T-helper 1 cell (primary cell): ENCODE measurements at places on chromosomes 1 and 21.

GRCh38 chr1:70674941-70675685 lies 264.0 kb downstream of the CTH start:
- DNase-seq: no peak

DNA sequence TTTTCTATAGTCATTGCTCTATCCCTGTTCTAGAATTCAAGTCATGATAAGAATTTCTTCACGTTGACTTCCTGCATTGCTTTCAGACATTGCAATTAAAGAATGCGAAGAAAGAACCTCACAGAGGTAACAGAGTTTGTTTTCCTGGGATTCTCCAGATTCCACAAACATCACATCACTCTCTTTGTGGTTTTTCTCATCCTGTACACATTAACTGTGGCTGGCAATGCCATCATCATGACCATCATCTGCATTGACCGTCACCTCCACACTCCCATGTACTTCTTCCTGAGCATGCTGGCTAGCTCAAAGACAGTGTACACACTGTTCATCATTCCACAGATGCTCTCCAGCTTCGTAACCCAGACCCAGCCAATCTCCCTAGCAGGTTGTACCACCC lies 10.6 kb downstream of the APCS start:
- DNase-seq: no peak

GRCh38 chr1:205921570-205921909 lies 21.7 kb downstream of the SLC26A9 start:
- no peak for DNase-seq

DNA sequence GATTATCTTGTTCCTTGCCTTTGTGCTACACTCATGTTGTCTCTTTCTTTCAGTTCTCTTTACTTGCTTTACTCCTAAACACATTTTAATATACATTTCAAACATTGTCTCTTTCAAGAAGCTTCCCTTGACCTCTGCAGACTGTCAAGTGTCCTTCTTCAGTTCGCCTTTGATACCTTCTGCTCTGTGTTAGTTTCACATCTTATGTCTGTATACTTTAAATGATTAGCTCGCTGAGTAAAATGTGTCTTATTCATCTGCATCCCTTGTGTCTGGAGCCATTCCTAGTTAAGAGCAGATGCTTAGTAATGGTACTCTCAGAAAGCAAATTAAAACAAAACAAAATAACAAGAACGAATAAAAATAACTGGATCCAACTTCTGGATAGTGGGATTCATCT lies 303.3 kb downstream of the S1PR1 start:
- DNase-seq: no peak

- no peak for DNase-seq
Observed at GRCh38 chr1:222557148-222557547, 9.2 kb upstream of the HHIPL2 start.

DNA sequence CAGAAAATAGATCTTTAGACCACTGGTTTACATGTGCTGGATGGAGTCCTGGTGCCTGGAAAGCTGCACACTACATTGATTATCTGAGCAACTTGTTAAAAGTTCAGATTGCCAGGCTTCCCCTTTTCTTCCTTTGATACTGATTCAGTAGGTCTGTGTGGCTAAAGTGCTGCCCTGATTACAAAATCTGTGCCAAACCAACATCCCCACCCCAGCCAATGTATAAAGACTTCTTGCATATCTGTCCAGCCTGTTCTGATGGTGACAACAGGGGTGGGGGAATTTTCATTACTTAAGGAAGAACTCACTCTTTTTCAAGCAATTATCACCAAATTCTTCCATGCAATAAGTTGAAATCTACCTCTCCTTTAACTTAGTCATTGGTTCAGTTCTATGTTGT lies 135.5 kb downstream of the TNFSF18 start:
- DNase-seq: no peak

DNA sequence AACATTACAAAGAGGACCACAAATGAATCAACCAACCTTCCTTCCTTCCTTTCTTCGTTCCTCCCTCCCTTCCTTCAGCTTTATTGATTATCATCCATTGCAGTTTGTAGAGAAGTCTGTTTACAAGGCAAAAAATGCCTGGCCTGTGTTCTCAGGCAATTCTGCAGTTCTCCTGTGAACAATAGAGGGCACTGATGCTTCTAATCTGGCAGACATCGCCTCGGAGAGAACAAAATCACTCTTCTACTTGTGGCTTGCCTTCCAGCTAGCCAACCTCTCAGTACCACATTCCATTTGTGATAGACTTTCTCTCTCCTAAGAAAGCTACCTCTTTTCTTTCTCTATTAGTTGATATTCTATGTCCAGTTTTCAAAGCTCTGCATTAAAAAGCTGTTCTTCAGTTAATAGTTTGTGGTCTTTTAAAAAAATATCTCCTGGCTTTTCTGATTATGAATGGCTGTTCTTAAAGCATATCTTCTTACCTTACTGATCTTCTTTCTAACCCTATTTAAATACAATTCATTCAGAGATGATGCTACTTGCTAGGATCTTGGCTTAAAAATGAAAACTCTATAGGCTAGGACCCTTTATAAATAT lies 26.9 kb upstream of the ESRRG start:
- DNase-seq: no peak

DNA sequence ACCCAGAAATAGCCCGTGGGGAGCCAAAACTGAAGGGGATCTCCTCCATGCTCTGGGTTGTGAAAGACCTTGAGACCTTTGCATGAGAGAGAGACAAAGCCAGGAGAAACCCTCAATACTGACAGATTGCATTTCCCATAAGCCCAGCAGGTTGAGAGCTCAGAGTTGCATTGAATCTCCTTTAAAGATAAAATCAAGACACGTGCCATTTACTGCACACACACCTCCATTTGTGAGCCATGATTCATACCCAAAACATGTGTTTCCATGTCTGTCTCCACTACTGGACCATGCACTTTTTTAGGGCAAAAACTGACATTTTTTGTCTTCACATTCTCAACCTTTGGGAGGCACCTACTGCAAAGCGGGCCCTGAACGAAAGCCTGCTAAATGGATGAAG lies 144.0 kb upstream of the NRIP1 start:
- no peak for DNase-seq

DNA sequence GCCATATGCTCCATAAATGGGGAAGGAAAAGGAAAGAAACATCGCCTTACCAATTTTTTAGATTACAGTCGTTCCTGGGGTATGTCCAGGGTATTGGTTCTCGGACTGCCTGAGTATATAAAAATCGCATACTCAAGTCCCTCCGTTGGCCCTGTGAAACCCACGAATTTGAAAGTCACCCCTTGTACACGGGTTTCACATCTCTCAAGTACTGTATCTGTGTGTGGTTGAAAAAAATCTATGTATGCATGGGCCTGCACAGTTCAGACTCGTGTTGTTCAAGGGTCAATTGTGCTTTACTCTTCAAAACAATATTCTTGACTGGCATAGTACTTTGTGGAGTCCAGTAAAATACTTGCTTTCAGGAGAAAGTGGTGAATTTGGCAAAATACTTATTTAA lies 171.7 kb downstream of the HS2ST1 start:
- no peak for DNase-seq

DNA sequence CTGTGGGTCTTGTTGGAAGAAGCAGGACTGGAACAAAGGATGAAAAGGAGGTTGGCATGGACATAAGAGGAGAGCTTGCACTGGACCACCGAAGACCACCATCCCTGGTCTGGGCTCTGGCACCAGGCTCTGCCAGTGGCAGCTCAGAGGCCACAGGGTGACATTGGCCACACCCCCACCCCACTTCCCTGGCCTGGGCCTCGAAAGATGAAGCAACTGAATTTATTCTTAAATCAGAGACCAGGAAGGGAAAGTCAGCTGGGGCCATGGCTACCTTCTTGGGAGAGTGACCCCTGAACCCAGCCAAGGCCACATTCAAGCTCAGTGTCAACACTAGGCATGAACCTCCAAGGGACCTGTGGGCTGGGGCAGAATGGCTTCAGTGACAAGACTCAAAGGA lies 4.0 kb downstream of the KLHDC7A start:
- no peak for DNase-seq

- DNase-seq: no peak
Observed at GRCh38 chr21:38505654-38506523, 7.6 kb upstream of the ERG start.

DNA sequence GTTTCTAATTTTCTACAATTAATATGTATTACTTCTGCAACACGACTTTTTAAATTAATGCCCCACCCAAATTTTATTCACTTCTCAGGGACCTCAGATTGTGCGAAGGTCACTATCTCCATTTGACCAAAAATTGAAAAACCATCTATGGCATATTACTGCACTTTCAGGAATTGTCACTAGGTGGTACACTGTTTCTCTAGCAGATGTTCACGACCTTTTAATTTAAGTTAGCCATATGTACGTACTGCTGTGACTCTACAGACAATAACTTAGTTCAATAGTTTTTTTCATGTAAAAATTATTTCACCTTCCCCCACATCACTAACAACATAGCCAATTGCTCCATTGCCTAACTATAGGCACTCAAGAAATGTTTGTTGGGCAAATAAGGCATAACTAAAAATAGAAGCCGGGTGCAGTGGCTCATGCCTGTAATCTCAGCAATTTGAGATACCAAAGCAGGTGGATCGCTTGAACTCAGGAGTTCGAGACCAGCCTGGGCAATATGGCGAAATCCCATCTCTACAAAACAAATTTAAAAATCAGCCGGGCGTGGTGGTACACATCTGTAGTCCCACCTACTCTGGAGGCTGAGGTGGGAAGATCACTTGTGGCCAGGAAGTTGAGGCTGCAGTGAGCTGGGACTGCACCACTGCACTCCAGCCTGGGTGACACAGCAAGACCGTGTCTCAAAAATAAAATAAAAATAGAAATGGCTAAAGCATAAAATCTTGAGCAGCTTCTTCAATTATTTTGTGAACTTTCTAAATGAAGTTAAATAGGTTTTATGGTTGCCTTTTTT lies 75.7 kb upstream of the PKN2 start:
- DNase-seq: no peak

DNA sequence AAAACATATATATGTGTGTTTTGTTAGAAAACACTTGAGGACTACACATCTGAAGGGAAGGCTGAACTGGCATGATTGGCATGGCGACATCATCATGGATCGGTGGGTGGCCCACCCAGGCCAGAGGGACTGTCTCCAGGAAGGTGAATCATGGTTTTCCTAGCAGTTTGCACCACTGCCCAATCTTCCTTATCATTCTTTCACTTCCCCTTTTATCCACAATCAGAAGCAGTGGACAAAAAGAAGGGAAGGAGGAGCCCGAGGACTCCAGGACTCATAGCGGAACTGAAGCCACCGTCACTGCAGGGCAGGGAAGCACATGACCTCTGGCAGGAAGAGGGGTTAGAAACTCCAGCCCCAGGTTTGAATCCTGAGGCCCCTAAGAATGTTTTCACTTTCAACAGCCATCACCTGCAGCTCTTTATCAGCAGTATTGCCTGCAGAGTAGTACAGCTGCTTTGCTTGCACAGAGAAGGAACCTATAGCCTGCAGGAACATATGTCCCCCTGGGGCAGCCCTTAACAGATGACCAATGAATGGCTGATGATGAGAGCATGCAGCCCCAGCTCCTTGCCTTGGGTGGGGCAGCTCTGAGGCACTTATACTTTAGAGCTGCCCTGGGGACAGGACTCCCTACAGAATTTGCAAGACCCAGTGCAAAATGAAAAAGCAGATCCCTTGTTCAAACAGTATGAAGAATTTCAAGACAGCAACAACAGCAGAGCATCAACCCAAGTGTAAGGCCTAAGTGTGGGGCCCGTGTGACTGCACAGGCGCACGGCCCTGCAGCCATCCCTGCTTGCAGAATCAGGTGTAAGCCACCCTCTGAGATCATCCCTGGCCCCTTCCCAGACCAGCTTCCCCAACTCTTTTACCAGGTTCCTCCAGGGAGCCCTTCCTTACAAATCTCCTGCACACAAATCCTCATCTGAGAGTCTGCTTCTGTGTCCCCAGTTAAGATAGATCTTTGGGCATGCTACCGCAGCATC lies 241.8 kb upstream of the IRF2BP2 start:
- no peak for DNase-seq

- no peak for DNase-seq
Observed at GRCh38 chr1:205355075-205355453, 1.7 kb downstream of the KLHDC8A start.

GRCh38 chr1:176243746-176244145 lies 36.7 kb upstream of the COP1 start:
- DNase-seq: no peak

GRCh38 chr21:45060089-45060488 lies 14.3 kb upstream of the ADARB1 start:
- DNase-seq: no peak

- DNase-seq: peak; percentile 39
Observed at GRCh38 chr1:206912445-206913095, 9.2 kb downstream of the FCMR start.
